ENCODE measurements at places on chromosomes 5 and 9.

GRCh38 chr5:81225463-81225862 lies 7.7 kb upstream of the CKMT2 start:
- no peak for DNase-seq

DNA sequence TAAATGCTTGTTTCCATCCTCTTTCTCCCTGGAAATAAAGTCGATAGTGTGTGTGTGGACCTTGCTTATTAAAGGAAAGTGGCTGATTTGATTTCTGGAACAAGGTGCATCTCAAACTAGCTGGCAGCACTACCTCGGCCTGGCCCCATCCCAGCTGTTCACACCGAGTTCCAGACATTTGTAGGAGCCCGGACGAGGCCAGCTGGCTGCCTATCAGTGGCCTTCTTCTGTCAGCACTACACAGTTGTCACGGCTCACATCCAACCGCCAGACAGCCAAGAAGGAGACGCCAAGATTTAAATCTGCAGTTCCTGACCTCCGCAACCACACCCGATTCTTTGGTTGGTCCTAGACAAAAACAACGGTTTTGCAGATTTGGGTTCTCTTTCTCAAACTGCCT lies 63.6 kb downstream of the PALM2AKAP2 start:
- DNase-seq = no peak

GRCh38 chr9:3455094-3455493 lies 70.7 kb downstream of the RFX3 start:
- no peak for DNase-seq

GRCh38 chr9:19583890-19584289 lies 175.1 kb downstream of the ACER2 start:
- DNase-seq = no peak

DNA sequence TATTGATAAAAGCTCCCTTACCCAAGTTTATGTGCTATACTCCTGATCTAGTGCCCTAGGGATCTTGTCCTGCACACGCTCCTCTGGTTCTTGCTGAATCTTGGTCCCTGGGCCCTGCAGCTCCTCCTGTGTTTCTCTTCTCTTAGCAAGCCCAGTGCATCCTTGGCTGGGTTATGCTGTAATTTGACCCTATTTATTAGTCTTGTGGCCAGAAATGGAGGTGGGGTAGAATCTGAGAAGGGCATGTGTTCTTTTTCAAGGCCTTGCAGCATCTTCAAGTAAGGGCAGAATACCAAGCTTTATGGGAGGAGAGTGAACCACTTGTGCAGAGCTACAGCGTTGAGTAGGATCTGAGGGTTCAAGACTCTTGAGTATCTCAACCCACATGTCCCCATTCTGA lies 366.8 kb downstream of the FAM170A start:
- DNase-seq = no peak

DNA sequence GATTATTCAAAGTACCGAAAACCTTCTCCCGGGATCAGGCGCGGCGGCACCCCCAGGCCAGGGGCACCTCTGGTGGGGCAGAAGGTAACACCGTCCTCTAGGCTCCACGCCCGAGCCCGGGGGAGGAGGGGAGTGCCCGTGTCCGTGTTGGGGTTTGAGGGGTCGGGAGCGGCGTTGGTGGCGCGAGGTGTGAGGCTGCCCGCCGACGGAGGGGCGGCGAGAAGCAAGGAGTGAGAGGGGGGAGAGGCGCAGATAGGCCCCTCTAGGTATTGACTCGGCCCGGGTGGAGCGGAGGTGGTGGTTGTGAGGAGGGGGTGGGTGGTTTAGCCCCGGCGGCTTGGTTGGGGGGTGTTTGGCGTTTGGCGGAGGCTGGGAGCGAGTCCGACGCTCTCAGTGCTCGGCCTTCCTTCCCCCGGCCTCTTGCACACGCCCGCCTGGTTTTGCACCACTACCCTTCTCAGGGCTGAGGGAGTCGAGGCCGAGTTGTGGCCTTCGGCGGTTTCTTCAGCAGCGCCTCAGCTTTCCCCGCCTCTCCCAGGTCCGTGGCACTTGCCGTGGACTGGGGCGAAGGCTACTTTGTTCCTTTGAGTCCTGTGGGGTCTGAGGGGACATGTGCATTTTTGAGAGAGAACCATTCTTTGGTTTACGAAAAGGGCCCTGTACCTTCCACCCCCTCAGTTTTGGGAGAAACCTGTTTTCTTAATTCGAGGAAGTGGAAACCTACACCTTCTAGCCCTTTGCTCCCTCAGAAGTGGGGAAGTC lies 450 bp downstream of the GPBP1 start:
- no peak for DNase-seq

- no peak for DNase-seq
Measured at GRCh38 chr9:33868440-33868973, 51.5 kb downstream of the UBE2R2 start.

DNA sequence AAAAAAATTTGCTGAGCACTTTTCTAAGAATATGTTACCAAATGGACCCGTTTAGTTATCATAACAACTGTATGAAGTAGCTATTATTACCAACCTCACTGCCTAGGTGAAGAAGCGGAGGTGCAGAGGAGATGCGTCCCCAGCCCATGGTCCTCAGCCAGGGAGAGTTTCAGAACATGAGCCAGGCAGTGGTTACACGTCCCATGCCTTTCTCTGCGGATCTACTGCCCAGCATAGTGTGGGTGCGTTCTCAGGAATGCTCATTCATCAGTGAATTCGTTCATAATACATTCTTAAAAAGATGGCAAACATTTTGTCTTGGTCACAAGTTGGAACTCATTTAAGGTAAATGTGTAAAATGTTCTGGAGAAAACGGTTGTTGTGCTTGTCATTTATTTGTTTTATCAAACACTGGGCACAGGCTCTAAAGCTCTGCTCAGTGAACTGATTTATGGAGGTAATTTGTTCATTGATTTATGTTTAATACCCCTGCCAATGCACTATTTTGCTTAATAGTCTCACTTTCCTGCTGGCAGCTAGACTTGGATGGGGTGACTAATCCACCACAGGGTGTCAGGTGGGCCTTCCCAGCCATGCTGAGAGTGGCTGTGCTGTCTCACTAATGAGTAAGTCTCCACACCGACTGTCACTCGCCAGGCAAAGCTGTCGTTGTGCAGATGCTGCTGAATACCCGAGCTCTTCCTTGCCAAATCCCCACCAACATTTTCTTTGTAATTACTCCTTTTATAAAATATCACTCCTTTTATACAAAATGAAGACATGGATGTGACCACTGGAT lies 248.8 kb downstream of the TENT4A start:
- no peak for DNase-seq

GRCh38 chr9:74610523-74611061 lies 113.5 kb downstream of the RORB start:
- no peak for DNase-seq

DNA sequence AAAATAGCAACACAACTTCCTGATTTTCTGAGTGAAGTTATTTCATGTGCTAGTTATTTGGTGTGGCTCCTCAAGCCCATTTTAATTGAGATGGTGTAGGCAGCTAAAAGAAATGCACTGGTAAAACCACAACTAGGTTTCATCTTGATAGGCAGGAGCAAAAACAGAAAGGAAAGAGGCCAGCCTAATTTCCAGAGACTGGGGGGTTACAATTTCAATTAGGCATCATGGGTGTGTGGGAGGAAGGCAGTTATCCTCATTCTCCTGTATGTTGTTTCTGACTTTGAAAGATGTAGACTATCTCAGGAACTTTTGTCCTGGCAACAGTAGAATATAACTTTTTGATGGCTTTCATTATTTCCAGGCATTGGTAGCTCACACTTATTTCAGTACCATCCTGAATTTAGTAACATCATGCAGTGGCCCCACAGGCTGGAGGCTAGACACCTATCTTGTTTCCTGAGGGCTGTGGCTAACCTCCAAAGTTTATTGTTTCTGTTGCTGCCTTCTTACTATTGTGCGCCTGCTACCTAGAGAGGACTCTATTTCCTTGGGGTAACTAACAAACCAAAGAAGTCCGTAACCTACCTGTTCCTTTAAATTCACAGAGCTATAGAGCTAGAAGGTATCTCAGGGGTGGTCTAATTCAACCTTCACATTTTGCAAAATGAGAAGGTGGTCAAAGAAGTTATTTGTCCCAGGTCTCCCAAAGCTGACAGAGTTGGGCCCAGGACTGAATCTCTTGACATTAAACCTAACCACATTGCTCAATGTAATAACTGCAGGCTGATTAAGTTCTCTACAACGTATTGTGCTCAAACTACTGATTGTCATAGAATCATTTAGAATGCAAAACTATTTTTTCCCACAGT lies 42.4 kb downstream of the FYB1 start:
- no peak for DNase-seq

- DNase-seq = no peak
Measured at GRCh38 chr5:167710444-167711073, 580.9 kb upstream of the WWC1 start.

DNA sequence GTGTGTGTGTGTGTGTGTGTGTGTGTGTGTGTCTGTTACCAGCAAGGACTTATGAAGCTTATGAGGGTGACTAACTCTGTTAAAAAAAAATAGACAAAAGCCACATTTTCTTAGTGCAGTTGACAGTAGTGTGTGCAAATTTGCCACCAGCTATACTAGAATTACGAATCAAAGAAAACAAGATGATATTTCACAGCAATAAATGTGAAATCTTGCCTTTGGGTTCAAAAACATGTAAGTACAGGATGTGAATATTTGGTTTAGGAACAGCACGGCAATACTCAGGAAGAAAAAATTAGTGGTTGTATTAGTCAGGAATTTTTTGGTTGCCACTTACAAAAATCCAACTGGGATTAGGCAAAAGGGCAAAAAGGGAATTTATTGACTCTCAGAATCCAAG lies 117.4 kb downstream of the NPR3 start:
- DNase-seq = no peak

- DNase-seq = no peak
Measured at GRCh38 chr5:14706615-14707021, 42.1 kb downstream of the OTULIN start.

GRCh38 chr9:108445431-108446071 lies 410.2 kb downstream of the ACTL7B start:
- DNase-seq = no peak

DNA sequence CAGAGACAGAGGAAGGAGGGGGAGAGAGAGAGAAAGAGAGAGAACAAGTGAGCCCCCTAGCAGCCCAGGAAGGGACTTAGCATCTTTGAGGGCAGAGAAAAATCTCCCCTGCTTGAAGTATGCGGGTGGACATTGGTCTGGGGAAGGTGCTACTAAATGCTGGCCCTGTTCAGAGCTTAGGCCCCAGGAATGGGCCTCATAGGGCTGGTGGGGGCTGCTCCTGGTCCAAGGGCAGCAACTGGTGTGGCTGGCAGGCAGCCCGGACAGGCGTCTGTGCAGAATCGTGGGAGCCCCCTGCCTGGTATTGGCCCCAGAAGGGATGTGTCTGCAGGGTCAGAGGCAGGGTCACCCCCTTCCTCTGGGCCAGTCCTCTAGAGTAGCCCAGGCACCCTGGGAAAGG lies 47.8 kb upstream of the SUSD3 start:
- DNase-seq = no peak

DNA sequence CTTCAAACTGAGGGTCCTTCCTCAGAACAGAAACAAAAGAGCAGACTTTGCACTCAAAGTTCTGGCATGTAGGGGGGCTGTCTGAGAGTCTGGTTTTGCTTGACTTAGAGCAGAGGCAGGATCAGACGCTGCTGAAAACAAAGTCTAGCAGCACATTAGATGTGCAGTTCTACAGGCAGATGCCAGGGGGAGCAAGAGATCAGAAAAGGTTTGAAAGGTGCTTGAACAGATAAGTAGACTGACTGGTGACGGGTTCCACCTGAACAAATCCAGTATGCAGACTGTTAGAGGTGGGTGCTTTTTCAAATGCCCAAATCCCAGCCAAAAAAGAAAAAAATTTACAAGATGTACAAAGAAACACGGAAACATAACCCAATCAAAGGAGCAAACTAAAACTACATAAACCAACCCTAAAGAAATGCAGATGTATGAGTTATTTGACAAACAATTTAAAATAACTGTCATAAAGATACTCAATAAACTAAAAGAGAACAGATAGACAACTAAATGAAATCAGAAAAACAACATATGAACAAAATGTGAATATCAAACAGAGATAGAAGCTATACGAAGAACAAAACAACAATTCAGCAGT lies 194.7 kb upstream of the FREM1 start:
- peak; percentile 7 for DNase-seq

- DNase-seq = peak; percentile 75
Measured at GRCh38 chr5:40551496-40552491, 127.9 kb upstream of the PTGER4 start.

GRCh38 chr9:134401391-134401790 lies 75.1 kb downstream of the RXRA start:
- no peak for DNase-seq

DNA sequence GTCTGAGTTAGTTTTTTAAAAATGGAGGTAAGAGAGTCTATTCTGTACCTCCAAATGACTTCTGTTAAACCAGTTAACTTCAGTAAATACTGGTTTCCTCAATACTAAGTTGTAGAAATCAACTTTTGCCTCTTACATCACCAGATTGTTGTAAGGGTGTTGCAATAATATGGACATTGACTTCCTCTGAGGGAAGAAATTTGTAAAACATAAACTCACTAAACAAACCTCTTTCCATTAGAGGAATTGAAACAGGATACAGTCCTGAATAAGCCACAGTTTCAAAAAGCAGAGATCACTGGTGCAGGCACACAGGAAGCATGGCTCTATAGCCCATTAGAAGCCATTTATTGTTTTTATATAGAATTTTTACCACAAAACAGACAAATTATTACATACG lies 32.7 kb upstream of the SLCO6A1 start:
- no peak for DNase-seq

DNA sequence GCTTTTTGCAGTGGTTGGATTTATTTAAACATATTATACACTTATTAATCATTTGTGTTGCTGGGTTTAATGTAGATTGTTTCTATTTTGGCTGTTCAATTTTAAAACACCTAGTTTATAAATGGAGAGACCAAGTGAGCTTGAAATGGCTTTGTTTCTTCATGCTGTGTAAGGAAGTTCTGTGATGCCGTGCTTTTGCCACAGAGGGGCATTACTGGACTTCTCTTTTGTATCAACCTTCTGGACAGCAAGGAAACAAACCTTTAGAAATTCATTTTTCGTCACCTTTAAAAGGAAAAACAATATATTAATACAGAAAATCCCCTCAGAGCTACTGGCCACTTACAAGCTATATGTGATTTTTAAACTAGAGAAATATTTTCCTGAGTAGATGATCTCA lies 81.9 kb downstream of the DMRTA1 start:
- DNase-seq = no peak

DNA sequence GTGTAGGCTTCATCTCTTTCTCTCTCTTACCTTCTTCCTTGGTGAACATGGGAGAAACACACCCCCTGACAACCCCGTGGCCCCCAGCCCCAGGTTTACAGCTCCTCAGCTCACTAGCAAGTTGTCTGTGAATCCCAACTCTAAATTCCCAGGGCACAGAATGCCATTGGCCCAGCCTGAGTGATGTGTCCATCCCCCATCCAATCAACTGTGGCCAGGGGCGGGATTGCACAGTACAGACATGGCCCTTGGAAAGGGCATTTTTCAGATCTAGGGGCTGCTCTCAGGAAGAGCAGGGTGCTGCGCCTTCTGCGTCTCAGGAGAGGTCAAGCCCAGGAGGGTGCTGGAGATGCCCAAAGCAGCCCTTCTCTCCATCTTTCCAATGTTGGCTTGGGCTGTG lies 48.2 kb upstream of the ASS1 start:
- no peak for DNase-seq

GRCh38 chr9:105359892-105360291 lies 87.9 kb upstream of the FSD1L start:
- DNase-seq = no peak

GRCh38 chr9:112339886-112340285 lies 6.5 kb upstream of the PTBP3 start:
- DNase-seq = no peak

- no peak for DNase-seq
Measured at GRCh38 chr5:76874088-76874581, 24.3 kb downstream of the S100Z start.

Measured in H54 (cell line).